ENCODE measurements at places on chromosomes 7 and 10. TPM values are rescaled to one million over a fixed set of nuclear protein-coding genes. Genes with fewer than 3 reads are reported as not detected.
A peak's percentile ranks its signal among the peaks of the same experiment; 100 is the strongest.

DNA sequence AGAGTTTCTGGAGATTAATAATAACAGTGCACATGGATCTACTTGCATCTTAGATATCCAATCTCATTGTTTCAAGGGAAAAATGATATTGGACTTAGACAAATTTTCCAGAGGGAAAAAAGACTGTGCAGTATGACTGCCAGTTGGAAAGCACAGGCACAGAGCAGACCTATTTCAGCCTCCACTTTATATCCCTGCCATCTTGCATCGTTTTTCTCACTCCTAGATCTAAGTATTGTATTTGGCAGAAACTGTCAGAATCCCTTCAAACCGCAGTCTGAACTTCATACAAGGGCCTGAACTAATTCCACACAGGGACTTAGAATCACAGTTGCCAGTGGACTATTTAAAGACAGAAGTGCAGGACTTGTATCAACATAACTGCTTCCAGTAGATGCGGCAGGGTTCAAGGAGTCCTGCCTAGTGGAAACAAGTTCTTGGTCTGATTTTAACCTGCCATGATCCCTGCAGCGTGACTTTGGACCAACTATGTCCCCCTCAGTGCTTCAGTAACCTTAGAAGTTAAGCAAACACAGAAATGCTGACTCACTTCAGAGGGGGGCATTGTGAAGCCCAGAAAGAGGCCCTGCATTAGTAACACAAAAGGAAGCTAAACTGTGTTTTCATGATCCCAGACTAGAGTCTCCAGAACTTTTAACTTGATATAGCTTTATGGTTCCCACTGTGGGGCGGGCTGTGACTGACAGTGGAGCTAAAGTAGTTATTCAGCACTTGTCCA, 95.7 kb upstream of the PALS2 start:
- peak; percentile 39 for DNase-seq

DNA sequence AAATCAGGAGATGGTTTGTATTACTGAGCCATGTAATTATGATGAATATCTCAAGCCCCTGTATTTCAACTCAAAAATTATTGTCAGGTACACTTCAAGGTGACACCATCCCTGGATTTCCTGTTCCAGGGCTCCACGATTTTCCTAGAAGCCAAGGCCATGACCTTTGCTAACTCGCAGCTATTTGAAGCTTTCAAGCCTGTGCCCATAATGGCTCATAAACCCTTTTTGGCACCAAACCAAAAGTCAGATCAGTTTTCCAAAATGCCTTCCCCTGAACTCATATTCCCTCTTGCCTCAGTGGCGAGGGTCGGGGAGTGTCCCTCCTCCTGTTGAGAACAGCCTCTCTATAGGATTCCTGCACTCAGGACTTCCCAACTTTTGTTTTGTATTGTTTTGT, 70.8 kb downstream of the HIP1 start:
- DNase-seq, result no peak

GRCh38 chr7:140485500-140486265, 6.4 kb upstream of the MKRN1 start:
- no peak for DNase-seq

Gene TFPI2
- 0.89 TPM for total RNA-seq

Gene UNCX
- total RNA-seq, result not detected

Gene CTAGE4
- total RNA-seq, result 9.1 TPM

Data from skin of body (tissue), 3 donors.